Activated CD8-positive, alpha-beta memory T cell treated with anti-CD3 and anti-CD28 coated beads, Interleukin-2, amount 50 U/mL, for 48 hours (primary cell): ENCODE measurements at places on chromosomes 2 and 18.

DNA sequence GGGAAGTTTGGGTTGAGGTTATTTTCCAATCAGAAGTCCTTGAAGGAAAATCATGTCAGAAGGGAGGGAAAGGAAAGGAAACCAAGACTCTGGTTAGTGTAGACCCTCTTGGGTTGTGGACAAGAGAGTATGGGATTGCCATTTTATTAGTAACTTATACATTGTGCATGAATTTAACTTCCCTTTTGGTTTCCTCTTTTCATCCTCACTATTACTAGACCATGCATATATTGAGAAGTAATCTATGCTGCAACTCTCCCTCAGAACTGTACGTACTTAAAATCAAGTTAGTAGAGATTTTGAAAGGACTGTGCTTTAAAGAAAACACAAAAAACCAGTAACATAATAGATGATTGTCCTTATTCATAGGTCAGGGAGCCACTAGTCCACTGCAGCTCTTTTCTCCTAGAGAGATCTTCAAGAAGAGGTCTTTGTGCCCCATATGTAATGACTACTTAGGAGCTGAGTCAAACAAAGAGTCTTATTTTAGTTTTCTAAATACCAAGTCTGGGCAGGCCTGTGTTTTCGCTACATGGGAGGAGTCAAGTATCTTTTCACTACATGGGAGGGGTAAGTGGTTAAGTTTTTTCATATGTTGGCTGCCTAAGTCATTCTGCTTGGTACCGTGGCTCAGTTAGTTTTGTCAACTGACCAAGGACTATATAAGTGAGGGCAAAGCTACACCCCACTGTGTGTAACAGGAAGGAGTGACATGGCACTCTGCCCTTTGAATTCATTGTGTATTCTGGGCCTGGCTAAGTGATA, 25.2 kb upstream of the FAM117B start:
- no peak for DNase-seq

DNA sequence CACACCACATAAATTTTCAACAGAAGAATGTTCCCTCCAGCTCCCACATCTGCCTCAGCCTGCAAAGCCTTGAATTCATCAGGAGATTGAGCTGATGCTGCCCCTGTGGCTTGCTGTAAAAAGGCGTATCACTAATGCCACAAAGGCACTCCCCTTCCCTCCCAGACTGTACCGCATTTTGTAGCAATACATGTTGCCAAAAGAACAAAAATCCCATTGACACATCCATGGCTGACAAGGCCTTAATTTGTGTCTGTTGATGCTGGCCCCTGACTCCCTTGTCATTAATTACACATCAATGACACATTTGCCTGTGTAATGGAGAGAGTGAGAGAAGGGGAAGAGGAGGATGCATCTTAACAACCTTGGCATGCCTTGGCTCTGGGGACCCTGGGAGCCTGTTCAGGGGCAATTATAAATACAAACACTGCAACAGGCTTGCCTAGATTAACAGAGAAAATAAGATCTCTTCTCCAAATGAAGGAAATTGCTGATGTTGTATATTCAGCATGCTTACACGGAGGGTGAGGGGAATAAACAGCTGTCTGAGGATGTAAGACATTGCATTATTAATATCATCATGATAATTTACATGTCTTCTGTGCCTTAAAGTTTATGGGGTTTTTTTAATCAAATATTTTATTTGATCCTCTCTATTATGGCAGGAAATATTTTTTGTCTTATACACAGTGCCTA, 264.0 kb downstream of the SUCLG1 start:
- no peak for DNase-seq

DNA sequence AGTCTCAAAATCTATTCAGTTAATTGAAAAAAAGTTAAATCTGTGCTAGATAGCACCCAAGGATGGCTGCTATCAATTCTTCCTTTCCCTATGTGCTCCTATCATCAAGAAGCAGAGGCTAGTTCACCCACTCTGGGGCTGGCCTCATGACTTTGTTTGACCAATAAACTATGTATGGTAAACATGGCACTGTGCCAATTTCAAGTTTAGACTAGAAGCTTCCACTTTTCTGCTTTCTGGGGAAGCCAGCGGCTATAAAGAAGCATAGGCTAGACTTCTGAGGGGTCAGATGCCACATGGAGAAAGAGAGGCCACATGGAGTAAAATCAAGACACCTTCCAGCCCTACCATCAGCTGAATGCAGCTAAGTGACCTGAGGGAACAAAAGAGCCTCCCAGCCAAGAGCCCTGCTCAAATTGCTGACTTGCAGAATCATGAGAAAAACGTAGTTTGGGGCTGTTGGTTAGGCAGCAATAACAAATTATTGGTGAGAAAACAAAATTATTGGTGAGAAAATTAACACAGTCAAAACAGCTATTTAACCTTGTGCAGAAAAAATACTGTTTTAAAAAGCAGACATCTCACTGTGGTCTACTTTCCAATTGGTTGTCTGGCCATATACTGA, 86.5 kb upstream of the SLC14A2 start:
- DNase-seq: no peak

- no peak for DNase-seq
These were observed 1.8 kb downstream of the PRLH start for GRCh38 chr2:237568121-237568660.

- no peak for DNase-seq
These were observed 1.3 kb upstream of the ZNF516 start for GRCh38 chr18:76496194-76496890.

DNA sequence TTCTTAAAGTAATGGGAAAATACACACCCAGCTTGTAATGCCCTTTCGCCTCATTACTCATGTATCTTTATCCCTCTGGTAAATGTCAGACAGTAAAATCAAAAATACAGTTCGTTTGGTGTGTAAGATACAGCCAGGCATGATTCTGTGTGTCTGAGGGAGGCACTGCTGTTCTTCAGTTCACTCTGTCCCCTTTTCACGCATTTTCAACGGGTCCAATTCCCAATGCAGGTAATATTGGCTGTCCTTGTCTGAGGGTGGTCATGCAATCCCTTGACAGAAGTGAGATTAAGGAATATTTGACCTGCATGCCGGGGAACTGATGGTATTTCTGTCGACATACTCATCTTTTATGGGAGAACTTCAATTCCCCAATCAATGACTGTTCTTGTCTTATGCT, 587.2 kb upstream of the NXPH2 start:
- no peak for DNase-seq

- DNase-seq: no peak
These were observed 292.9 kb upstream of the TMEFF2 start for GRCh38 chr2:192487636-192488035.

DNA sequence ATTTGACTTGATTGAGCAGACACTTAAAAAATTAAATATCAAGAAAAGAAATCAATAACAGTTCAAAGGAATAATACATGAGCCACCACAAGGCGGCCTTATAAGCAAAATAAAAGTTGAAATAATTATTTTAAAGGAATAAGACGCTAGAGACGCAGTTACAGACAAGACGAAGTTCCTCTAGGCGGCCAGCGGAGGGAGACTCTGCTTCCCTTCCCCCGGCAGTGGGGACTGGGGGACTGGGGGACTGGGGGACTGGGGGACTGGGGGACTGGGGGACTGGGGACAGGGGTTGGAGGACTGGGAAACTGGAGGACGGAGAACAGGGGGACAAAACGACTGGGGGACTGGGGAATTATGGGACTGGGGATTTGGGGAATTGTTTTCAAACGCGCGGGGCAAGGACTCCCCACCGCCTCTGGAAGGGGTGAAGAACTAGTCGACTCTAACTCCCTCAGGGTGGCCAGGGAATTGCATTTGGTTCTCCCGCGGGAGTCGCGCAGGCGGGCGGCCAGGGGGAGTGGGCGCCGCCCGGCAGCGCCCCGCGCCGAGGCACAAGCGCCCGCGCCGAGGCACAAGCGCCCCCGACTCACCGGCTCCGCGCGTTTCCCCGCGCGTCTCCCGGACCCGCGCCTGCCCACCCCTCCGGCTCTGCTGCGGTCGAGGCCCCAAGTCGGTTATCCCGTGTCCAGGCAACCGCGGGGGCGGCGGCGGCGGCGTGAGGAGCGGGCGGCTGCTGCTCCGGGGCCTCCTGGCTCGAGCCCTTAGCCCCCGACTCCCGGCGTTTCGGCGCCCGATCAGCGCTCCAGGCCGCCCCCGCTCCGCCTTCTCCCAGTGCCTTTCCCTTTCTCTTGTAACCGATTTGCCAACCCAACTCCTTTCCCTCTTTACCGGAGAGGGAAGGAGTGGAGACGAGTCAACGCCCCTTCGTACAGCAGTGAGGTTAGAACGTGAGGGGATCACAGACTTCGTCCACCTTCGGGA, at the start of gene CCDC178:
CCDC178 (minus strand) TSS at position 662 of the 984 bp plus-strand sequence. CDS start 28,633 bp downstream, outside the sequence.
- no peak for DNase-seq

- no peak for DNase-seq
These were observed 121.4 kb downstream of the CTAGE1 start for GRCh38 chr18:22296304-22296703.
